ENCODE measurements at places on chromosomes 4 and X.

GRCh38 chrX:14062524-14062923 lies 32.8 kb upstream of the GEMIN8 start:
- no peak for DNase-seq

- DNase-seq: no peak
Observed at GRCh38 chrX:123975180-123975579, 13.7 kb downstream of the STAG2 start.

GRCh38 chrX:9992724-9993123 lies 25.6 kb downstream of the CLDN34 start:
- DNase-seq: no peak

DNA sequence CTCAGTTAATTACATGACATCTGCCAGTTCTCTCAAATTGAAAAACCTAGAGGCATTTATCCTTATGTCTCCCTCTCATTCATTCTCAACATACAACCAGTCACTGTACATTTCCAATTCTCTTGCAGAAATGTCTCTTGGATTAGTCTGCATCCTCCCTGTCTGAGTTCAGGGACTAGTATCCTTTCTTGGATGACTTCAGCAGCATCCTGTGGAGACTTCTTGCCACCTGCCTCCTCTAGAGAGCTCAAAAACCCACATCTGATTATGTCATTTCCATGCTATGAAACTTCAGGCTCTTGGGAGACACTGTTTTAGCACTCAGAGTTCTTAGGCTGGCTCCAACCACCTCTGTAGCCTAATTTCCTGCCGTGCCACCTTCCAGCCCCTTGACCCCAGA lies 515.1 kb upstream of the DIPK2B start:
- no peak for DNase-seq

GRCh38 chr4:177566691-177567090 lies 124.5 kb upstream of the AGA start:
- no peak for DNase-seq

DNA sequence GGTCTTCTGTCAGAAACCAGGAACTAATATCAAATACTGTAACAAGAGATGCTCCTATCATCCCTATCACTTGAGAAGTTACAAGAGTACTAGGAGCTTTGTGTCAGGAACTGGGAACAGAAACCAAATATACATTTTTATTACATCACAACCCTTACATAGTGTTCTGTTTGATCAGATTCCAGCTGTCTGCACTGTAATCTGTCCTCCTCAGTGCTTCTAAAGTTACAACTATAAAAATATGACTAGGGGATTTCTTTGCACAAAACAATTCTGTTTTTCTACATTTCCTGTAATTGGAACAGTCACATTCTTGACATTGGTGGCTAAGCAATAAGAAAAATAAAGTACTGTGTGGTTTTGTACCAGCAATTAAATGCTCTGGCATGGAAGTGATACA lies 686.0 kb downstream of the PDHA2 start:
- no peak for DNase-seq

DNA sequence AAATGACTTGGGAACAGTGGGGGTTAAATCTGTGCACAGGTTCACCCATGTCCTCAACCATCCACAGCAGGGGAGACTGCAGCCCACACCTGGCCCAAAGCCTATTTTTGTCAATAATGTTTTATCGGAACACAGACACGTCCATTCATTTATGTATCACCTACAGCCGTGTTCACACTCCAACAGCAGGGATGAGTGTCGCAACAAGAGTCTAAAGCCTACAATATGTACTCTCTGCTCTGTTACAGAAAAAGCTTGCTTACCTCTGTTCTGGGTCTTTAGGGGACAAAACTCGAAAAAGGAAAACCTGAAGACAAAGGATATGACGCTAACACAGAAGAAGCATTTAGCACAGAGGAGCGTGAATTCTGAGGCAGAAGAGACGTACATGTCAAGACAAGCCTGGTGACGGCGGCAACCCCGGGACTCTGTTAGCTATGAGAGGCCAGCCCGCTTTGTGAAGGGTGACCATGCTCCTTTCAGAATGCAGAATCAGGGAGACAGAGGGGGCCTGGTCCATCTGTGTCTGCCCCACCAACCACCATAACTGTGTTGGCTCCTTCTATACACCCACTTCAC lies 45.5 kb downstream of the AFAP1 start:
- DNase-seq: no peak

DNA sequence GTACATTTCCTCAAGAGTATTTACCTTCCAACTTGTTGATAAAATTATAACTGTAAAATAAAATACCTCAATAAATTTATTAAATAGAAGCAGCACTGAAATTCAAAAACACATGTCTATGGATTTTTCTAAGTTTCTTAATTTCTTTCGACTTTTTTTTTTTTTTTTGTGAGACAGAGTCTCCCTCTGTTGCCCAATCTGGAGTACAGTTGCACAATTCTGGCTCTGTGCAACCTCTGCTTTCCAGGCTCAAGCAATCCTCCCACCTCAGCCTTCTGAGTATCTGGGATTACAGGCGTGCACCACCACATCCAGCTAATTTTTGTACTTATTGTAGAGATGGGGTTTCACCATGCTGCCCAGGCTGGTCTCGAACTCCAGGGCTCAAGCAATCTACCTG lies 79.8 kb downstream of the IQCM start:
- no peak for DNase-seq

GRCh38 chrX:133375615-133376340 lies 39.5 kb downstream of the GPC4 start:
- DNase-seq: no peak

GRCh38 chrX:24146283-24146949 lies 3.1 kb upstream of the ZFX start:
- DNase-seq: no peak

DNA sequence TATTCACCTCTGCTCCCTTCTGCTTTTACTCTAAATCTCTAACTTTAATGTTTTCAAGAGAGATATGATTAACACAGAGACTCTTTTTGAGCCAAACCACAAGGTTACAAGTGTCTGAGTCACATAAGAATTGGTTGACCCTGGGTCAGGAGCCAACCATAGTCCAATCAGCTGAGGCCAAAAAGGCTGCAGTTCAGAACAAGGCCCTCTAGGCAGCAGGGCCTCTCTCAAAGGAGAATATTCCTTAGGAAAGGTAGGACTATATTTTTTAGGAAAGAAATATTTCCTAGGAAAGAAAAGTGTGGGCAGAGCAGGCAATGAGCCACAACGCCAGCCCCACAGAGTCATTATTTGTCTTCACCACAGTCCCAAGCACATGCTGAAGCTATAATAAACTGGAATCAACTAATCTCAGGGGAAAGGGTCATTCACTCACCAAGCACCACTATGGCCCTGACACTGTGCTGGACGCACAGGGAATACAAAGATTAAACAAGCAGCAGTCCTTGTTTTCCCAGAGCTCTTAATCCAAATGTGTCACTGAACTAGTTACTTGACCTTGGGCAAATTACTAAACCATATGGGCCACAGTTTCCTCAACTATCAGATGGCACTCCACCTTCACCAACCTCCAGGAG lies 2.2 kb downstream of the ATP8A1 start:
- peak; percentile 25 for DNase-seq

DNA sequence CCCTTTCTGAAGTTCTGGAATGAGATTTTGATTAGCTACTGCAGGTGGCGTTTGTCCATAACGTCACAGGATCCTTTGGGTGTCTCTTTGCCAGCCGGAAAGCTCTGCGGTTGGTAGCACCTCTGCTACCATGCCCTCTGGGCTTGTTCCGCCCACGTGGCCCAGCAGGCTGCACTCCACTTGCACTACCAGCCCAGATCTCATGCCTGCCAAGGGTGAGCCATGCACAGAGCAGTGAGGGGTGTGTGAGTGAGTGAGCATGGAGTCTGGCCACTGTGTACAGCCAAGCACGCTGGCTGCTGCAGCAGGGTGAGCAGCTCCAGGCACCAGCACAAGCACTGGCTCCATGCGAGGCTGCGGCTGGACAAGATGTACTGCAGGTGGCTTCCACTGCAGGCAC lies 6.6 kb upstream of the HNRNPD start:
- DNase-seq: no peak

DNA sequence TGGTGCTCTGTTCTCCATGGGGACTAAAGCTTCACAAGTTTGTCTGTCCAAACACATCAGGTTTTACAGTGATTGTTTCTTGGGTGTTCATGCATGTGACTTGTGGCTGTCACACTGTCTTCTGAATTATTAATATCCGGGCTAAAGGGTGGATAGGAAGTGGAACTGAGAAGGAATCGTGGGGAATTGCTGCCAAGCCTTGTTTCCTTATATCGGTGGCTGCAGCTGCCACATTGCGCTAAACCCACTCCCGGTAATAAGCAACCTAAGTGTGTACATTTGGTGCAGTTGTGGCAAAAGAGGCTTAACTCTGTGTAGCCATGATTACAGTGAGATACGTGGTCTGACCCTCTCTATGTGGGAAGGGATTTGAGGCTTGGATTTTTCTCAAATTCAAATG lies 30.7 kb downstream of the SEPTIN11 start:
- no peak for DNase-seq

DNA sequence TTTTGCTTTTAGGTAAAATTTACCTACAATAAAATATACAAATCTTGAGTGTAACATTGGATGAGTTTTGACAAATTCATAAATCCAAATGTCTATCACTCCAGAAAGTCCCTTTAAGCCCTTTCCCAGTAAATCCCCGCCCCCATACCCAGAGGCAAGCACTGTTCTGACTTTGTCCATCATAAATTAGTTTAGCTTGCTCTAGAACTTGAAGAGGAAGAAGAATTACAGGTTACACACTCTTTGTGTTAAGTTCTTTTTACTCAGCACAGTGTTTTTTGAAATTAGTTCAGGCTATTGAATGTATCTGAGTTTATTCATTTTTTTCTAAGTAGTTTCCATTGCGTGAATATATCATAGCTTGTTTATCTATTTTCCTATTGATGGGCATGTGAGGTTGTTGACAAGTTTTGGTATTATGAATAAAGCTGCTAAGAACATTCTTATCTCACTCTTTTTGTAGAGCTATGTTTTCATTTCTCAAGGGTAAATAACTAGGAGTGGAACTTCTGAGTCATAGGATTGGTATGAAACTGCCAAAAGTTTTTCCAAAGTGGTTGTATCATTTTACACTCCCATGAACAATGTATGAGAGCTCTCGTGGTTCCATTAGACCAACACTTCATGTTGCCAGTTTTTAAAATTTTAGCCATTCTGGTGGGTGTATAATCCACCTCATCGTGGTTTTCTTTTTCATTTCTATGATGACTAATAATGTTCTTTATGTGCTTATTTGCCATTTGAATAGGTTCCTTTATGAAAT lies 22.4 kb upstream of the HPSE start:
- DNase-seq: peak; percentile 70

GRCh38 chr4:94757192-94758140 lies at the start of gene BMPR1B:
Gene BMPR1B, plus strand, starts transcription at chr4:94757955. Its CDS starts 346,470 bp downstream, at chr4:95104425.
- no peak for DNase-seq

DNA sequence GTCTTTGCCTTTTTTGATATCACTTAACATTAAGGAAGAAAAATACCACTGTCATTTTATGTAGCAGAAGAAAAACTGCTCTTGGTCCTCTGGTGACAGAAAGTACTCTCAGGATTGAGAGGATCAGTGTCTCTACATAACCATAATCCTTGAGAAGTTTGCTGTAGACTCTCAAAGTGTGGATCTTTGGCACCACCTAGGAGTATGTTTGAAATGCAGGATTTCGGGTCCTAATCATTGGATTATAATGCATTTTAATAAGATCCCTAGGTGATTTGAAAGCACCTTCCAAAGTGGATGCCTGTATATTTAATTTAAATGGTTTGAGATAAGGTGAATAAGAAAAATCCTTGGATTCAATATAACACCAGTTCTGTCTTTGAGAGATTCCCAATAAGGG lies 23.2 kb downstream of the MOB1B start:
- no peak for DNase-seq

GRCh38 chrX:20265726-20266681 lies 705 bp downstream of the RPS6KA3 start:
- no peak for DNase-seq

- no peak for DNase-seq
Observed at GRCh38 chrX:1938190-1938589, 323.3 kb downstream of the ASMT start.

GRCh38 chr4:11197631-11198341 lies 230.9 kb downstream of the HS3ST1 start:
- DNase-seq: no peak

DNA sequence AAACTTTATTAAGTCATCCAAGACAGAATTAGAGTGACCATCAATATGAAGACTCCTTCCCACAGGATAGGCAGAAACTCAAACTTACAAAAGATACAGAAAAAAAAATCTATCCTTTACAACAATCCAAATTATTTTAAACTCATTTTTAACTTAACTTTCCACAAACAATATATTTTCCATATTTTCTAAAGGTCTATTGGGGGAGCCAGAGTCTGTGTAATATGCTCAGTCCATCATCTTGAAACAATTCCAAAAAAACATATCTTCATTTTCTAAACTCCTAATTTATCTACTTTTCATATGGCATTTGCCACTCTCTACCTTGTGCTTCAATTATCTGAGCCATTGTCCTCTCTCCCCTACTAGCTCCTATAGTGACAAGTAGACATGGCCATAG lies 378.1 kb downstream of the PDGFC start:
- no peak for DNase-seq

- DNase-seq: no peak
Observed at GRCh38 chr4:37770016-37770415, 56.5 kb upstream of the PGM2 start.

DNA sequence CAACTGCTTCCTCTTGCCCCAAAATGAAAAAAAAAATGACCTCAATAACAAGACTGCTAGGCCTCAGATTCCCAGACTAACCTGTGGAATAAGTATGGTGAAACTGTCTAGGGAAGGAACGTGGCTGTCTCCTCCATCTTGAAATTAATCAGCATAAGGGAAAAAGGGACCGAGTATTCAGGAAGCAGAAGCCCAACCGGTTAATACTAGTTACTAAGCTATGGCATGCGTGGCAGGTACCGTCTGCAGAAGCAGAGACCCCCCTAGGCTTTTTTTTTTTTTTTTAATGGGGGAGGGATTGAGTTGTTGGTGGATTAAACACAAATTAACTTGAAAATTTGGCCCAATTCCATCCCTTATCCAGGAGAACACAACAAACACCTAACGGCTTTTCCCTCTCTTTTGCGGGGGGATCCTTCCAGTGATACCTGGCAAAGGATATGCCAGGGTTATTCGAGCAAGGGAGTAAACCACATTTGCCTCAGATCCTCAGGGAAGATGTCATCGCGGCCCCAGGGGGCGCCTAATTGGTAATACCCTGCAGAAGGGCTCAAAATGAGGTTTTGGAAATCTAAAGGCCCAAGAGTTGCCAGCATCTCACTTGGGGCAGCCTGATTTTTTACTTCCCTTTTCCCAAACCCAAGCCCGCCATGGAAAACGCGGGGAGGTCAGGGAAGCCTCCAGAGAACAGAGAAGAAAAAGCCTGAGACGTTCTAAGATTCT lies 893 bp downstream of the RLIM start:
- no peak for DNase-seq

GRCh38 chrX:20665481-20665880 lies 398.8 kb upstream of the RPS6KA3 start:
- no peak for DNase-seq

GRCh38 chr4:88938138-88938537 lies 118.8 kb downstream of the FAM13A start:
- peak; percentile 84 for DNase-seq

GRCh38 chrX:110987292-110987691 lies 108.7 kb upstream of the PAK3 start:
- no peak for DNase-seq

GRCh38 chrX:119693040-119693995 lies at the start of gene SEPTIN6:
Gene SEPTIN6, minus strand, starts transcription at chrX:119693168. Its CDS starts 63 bp downstream, at chrX:119693105.
- DNase-seq: no peak

Data from AG09319 (cell line).